ENCODE measurements at places on chromosomes 13 and 19.

- no peak for DNase-seq
These were observed 27.9 kb upstream of the ZNF492 start for GRCh38 chr19:22606212-22606553.

DNA sequence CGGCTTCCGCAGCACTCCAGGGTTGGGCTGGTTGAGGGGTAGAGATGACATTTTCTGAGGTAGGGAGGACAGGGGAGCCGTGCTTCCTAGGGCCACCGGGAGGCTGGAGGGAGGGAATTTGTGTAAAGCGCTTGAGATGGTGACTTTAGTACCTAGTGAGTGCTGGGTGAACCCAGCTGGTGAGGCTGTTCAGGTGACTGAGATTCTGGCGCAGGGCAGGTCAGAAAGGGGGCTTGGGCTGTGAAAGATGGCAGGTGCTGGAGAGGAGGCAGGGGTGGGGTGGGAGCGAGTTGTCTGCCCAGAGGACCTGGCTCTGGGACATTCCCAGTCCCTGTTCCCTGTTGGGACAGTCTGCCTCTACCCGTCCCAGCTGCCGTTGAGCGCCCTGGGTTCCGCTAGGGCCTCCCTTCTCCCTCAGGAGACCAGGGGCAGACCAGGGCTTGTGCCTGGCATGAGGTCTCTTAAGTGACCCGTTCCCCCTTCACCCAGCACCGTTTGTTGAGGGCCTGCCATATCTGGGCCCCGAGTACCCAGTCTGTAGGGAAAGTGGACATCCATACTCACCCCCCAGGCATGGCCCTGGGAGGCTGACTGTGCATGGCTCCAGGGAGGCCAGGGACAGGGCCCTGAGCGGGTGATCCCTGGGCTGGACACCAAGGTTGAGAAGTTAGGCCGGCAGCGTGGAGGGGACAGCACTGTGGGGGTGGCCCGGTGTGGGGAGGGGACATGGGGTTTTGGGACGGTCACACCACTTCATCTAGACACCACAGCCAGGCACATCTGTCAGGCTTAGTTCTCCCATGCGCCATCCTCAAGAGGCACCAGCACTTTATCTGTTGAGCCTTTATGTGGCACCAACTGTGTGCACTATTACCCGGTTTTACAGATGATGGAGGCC is 5.0 kb downstream of the PTOV1 start:
- no peak for DNase-seq

- no peak for DNase-seq
These were observed 180.2 kb upstream of the TSC22D1 start for GRCh38 chr13:44756276-44756810.

- DNase-seq = peak; percentile 78
These were observed 6.9 kb downstream of the UPK1A start for GRCh38 chr19:35673121-35673804.

DNA sequence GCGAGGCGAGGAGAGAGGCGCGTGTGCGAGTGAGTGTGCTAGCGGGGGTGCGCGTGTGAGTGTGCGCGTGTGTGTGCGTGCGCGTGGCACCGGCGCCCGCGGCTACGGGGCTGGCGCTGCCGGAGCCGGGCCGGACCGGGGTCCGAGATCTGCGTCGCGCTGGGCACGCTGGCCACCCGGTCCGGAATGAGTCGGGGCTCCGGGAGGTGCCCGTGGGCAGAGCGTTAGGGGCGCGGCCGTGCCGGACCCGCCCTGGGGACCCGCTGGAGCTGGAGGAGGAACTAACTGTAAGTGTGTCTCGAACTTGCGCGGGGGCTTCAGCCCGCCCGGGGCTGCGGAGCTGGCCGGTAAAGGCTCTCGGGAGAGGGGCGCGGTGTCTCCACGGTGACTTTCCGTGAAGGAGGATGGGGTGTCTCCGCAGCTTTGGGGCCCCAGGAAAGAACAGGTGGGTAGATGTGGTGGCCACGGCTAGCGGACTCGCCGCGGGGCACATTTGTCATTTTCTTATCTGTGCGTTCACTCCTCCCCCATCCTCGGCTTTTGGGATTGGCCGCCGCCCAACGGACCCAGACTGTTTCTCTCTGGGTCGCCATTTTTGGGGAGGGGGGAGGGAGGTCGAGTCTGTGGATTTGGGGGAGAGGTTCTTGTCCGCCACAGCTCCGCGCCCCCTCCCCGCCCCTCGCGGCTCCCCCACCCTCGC is 10.1 kb upstream of the SOX1 start:
- peak; percentile 40 for DNase-seq

DNA sequence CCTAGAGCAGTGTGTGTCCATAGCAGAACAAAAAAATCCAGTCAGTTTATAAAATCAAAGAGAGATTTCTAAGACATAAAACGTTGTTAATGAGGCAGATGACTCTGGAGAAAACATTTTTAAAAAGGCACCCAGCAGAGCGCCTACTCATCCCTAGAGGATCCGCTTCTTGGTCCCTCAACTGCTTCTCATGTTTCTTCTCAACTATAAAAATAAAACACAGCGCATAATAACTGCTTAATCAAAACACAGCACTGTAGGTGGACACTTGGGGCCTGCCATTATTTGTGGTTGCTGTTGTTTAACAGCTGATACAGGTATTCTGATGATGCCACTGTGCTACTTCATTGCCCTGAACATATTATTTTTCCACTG is 347.9 kb downstream of the FGF9 start:
- no peak for DNase-seq

DNA sequence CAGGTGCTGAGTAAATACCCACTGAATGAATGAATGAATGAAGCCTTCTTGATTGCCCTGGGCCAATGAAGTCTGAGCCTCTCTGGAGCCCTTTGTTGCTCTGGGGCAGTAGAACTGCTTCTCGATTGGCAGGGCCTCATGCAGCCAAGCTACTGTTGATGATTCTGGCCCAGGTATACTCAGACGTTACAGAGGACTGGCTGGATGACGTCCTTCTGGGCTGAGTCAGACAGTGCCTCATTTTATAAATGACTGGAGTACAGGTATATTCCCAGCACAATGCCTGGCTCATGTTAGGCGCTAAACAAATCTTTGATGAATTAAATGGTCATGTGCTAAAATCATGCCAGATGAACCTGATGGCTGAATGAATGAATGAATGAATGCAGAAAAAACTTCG is 243.8 kb upstream of the MAB21L1 start:
- DNase-seq = no peak

DNA sequence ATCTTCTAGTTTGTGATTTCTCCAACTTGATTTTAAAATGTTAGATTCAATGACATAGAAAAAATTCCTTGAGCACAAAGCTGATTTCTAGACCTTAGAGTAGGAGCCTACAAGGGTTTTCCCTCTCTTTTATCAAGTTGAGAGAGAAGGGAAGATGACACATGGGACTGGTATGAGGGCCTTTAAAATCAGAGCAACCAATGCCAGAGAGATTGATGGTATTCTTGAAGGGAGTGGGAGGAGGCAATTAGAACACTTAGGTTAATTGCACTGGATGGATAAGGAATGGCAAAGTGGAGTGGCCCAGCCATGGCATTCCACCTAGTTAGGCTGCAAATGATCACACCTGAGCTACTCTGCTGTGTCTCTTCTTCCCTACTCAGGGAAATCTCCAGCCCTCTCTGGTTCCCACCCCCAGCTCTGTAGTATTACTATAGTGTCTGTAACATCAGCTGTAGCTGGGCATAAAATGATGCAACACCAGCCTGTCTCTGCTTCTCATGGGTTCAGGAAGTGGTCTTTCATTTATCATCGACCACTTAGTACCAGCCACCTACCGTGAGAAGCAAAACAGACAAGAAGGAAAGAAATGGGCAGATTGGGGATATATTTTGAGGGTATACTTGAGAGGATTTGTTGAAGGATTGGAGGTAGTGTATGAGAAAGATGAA is 333.6 kb downstream of the DLEU7 start:
- no peak for DNase-seq

GRCh38 chr19:5048091-5048726 is 79.3 kb downstream of the KDM4B start:
- peak; percentile 89 for DNase-seq

- DNase-seq = no peak
These were observed 34.2 kb upstream of the SERTM1 start for GRCh38 chr13:36639610-36640009.

DNA sequence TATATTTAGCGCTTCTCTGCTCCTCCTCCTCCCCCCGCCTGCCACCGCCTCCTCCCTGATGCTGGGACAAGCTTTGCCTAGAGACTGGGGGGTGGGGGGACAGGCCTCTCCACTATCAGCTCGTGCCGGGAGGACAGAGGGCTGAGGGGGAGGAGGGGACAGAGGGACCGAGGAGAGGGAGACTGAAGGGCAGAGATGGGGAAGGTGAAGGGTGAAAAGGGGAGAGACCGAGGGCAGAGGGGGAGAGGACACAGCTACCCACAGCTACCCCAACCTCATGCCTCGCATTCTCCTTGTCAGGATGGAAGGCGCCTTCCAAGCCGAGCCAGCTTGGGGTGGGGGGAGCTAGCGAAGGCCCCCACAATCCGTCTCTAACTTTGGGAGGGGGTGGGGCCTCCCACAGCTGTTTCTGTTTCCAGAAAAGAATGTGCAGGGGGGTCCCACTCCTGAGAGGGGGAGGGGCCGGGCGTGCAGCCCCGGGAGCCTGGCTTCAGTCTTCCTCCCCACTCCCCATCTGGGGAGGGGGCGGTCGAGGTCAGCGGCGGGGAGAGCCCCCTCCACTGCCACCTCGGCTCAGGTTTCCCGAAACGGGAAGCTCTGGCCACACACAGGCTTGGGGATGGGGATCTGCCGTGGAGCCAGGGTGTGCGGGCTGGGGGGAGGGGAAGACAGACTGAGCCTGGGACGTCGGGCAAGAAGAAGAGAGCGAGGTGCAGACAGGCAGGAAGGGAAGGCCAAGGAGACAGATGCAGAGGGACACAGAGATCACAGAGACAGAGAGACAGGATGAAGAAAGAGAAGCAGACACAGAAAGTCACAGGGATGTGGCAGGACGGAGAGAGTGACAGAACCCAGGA is 1.6 kb downstream of the DACT3 start:
- peak; percentile 37 for DNase-seq

DNA sequence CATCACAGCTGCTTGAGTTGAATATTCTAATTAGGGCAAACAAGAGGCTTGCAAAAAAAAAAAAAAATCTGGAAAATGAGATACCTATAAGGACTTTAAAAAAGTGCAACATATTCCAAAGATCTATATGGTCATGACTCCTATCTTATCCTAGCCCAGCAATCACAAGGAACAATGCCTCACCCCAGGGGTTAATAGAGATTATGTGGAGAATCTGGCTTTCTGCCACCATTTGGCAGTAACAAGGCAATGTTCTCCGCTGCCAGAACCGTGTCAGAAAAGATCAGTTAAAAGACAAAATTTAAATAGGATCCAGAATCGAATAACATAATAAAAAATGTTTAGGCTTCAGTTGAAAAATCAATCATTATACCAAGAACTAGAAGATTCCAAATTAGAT is 1643.2 kb upstream of the PRR20A start:
- DNase-seq = no peak

Data from GM13977 (cell line).